ENCODE measurements at places on chromosomes 4 and X.

DNA sequence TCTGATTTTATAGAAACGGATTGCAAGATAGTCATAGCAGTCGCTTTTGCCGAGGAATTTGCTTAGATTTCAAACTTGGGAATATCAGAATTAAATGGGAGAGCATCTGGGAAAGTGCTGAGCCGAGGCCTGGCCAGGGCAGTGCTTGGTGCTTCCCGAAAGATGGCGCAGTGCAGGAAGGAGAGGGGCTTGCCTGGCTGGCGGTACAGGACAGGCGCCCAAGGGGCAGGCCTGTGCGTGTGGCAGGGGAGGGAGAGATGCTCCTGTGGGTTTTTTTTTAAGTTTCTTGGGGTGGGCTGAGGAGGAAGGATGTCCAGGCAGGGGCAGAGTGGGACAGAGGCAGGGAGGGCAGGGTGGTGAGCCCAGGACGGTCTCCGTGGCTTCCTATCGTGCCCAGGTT lies 241.1 kb downstream of the AFAP1 start:
- DNase-seq, result no peak

DNA sequence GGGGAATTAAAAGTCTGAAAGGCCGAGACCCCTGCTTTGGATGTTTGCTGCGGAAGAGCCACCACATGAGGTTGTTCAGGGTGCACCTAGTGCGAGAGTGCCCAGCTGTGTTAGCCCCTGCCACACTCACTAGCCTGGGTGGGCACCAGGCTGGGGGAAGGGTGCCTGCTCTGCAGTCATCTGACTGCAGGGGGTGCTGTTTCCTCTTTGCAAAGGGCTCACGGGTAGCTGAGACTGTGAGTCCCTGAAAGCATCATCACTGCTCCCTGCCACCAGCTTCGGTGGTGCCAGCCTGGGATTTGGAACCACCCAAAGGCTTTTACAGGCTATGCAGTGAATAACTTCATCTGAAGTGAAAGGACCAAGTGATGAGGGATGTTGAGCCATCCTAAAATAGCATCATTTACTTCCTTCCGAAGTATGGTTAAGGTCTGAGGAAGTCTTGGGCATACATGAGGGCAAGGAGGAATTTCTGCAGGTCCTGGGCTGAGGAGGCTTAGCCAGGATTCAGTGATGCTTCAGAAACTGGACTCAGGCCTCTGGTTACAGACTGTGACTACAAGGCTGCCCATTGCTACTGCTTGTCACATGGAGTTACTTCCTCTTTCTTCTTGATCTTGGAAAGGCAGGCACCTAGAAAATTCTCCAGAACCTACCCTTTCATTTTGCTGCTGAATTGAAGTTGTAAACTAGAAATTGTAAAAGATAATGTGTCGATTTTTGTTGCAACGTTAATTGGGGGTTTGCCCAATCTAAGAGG lies 293.2 kb upstream of the PRPS2 start:
- no peak for DNase-seq

DNA sequence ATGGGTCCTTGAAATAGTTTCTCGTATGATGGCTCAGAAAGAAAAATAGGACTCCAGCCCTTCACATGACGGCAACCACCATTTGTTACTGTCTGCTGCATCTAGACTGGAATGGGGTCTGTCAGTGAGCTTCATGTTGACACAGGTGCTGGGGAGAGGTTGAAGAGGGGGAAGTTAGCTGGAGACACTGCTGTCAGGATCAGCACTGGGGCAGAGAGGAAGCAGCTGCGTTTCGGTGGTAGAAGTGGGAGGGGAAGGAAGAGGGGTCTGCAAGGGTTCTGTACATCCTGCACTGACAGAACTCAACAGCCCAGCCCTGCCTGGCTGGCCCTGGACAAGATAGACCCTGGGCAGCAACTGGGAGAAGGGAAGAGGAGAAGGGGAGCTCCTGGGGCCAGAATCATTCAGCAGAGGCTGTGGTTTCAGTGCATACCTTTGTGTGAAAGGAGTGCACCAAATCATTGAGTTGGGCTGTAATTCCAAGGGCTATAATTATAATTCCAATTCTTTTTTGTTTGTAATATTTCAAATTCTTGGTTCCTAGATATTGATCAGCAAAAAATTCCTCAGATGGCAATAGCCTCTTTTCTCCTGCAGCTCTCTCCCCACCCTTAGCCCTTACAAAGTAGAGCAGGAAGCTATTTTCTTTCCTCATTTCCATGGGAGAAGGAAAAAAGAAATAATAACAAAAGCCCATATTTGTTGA lies 119.4 kb upstream of the C1GALT1C1 start:
- DNase-seq, result no peak

- no peak for DNase-seq
Measured at GRCh38 chr4:53376900-53377299, 541 bp upstream of the FIP1L1 start.

GRCh38 chr4:145583191-145584055 lies 35.8 kb upstream of the MMAA start:
- no peak for DNase-seq

DNA sequence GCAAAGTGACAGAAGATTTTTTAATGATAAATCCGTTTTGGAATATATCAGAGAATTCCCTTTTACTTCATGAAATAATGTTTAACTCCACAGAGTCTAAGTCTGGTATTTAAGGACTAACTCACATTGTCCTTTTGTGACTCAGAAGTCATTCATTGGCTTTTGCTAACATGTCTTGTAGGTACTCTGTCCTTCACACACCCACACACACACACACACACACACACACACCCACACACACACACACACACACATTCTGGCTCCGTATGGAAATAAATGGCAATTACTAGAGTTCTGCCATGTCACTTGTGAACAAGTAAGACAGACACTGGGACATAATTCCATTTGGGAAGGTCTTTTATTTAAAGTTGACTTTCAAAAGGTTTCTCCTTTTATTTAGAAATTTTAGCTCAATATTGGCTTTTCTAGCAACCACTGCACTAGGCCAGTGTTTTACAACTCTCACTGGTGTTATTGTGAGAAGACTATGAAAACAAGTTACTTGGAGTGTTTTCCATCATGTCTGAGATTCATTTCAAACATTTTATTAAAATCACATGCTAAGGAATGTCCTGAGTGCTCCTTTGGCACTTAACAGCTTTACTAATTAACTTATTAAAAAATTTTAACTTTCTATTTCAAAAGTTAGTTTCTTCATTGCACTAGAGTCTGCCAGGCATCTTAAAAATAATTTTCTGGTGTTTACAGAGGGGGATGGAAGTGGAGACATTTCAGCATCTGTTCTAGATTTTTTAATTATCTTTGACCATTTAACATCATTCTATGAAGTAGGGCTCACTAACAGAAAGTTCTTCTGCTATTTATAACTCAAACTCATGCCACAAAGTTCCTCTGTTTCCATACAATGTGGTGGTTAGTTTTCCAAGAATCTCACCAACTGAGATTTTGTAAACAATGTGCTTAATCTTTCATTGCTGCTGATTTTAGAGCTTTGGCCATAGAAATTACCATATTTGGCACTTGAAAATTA lies 240.3 kb upstream of the GPC4 start:
- no peak for DNase-seq

DNA sequence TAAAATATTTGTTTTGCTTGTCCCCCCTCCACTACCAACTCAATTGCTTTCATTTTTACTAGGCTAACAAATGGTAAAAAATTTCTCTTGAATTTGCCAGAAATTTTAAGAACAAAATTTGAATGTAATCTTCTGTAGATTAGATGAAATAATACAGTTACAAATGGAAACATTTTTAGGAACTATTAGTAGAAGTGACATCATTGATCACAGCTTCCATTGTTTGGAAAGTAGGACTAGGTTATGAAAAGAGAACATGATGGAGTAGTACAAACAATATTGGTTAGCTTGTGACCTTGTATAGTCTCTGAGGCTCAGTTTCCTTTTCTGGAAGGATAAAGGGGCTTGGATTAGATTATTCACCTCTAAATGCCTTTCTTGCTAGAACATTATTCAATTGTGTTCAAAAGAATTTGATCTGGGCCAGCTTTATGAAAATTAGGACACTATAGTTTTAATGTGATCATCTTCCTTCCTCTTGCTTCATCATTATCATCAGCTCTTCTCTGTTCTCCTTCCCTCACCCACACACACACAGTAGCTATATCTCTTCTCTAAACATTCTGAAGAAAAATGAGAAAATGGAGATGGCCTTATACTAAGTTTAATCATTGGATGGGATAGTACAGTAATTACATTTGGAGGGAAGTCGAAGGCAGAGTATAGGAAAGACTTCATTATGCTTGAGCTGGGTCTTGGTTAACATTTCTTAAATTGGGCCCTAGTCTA lies 9.9 kb downstream of the MTMR1 start:
- DNase-seq, result no peak
